Left kidney (tissue), 8 donors: ENCODE measurements at places on chromosomes 1 and 21. TPM values are rescaled to one million over a fixed set of nuclear protein-coding genes. Genes with fewer than 3 reads are reported as not detected.

DNA sequence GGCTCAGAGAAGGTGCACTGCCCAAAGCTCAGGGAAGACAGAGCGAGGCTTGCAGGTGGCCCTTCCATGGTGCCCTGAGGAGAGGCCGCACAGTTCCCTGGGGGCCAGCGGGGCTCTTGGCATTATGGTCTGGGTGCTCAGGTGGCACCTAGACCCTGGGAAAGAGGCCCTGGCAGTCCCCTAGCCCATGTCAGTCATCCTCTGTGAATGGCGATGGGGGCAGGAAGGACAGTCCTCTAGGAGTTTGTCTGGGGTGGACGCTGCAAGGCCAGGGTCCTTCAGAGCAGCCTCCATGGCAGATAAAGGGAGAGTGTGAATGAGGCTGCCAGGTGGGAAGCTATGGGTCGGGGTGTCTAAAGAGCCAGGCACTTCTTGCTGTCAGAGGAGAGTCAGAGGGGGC is 345.9 kb upstream of the VAMP3 start:
- no peak for DNase-seq

DNA sequence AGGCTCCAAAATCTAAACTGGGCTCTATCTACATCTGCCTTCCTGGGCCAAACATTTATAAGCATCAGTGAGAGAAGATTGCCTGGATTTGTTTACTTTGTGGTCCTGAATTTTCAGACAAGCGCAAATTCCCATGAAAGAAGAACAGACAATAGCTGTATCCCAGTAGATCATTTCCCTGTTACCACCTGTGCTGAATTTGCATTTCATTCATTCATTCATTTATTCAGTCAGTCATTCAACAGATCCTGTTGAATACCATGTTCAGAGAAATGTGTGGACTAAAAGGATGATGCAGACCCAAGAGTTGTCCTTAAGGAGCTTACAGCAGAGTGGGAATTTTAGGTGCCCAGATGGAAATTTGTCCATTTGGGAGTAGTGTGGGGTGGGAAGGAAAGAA is 2.2 kb downstream of the PGM1 start:
- no peak for DNase-seq

DNA sequence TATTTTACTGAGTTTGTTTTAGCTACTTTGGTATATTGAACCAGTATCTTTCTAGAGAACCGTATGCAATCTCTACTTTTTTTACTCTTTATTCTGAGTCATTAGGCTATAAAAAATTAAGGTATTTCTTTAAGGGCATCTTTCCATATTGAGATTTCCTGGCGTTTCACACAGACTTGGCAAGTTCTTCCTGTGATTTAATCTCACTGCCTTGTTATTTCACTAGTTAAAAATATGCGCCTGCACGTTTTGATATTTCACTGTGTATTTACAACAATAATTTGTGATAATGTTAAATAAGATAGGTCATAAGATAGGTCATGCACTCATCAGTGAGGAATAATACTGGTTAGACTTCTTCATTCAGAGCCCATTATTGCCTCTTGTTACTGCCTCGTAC is 16.2 kb upstream of the CR1L start:
- no peak for DNase-seq

DNA sequence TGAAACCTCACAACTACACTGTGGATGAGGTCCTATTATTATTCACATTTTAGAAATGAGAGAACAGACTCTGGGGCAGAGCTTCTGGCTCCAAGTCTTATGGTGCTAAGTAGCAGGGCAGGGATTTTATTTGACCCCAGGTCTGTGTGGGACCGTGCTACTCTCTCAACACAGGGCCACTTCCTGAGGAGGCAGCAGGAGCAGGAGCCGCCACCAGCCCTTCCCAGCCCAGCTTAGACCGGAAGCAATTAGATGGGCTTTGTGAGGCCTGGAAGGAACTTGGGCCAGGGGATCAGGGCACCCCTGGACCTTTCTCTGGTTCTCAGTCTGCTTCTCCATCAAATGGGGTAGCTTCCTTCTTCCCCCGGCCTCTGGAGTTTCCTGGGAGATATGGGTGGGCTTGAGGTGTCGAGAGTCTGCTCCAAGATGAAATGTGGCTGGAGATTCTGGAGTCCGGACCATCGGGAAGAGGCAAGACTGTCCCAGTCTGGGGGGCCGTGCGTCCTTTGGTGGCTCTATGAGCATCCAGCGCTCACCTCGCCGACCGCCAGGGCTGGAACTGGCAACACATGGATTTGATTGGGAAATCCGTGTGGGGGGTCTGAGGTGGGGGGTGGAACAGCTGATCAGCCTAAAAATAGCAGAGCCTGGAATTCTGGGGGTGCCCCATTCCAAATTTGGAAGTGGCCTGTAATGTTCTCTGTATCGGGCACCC is 136.8 kb downstream of the FOXD2 start:
- DNase-seq, result no peak

DNA sequence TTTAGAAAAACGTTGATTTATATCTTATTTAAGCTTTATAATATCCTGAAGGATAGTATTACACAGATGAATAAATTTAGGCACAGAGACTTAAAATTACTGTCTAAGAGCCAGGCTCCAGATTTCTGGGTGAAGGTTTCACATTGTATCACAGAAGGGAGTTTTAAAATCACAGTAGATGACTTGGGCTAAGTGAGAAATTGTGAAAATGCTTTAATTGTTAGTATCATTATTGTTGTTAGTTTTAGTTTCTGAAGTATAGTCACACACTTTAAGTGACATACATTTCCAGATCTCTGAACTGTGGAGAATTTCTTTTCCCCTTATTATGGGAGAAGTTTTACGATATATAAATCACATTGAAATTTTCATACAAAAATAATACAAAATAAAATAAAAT is 83.5 kb downstream of the NDUFS5 start:
- no peak for DNase-seq

- DNase-seq, result no peak
Observed at GRCh38 chr1:53250325-53250724, 12.0 kb upstream of the MAGOH start.

DNA sequence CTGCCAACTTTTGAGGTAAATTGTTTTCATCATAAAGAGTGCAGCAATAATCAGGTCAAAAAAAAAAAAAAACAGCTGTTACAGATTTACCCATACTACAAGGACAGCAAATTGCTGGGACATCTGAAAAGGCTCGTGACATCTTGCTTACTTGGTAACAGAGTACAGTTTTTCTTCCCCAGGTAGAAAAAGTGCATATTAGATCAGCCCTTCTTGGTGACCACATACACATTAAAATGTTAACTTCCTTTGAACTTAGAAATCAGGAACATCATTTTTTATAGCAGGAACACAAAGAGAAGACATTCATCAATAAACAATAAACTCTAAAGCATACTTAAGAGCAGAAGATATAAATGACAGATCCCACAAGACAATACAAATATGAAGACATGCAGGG is 16.1 kb downstream of the TP53BP2 start:
- no peak for DNase-seq

- no peak for DNase-seq
Observed at GRCh38 chr1:45969866-45970265, 162.6 kb downstream of the PIK3R3 start.

- DNase-seq, result no peak
Observed at GRCh38 chr21:29208682-29209059, 78.2 kb downstream of the MAP3K7CL start.

- DNase-seq, result peak; percentile 94
Observed at GRCh38 chr1:64469977-64470664, at the start of gene CACHD1. TSS of gene CACHD1 (plus strand) at chr1:64470129. CDS start at chr1:64470745, 616 bp downstream.

- no peak for DNase-seq
Observed at GRCh38 chr1:11067716-11068599, 8.1 kb upstream of the SRM start.

GRCh38 chr1:60847855-60848582 is 234.3 kb upstream of the NFIA start:
- DNase-seq, result no peak

The GOLT1A gene
- 3.5 TPM for polyA plus RNA-seq

The CFAP74 gene
- polyA plus RNA-seq, result 0.76 TPM

The TMEM52 gene
- 1.1 TPM for polyA plus RNA-seq

DNA sequence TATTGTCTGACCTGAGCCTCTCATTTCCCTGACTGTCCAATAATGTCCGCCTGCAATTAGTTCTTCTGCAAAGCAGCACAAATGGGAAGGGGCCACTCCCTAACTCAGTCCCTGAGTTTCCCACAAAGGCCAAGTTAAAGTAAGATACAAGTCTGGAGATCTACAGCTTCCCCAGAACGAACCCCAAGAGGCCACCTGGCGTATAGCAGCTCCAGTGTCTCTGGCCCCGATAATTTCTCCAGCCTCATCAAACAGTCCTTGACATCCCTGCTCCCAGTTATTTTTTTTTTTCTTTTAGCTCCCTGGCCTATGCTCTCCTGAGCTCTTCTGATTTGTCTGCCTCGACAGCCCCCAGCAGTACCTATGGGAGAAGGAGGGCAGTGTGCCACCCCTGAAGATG is 8.1 kb upstream of the ACKR1 start:
- no peak for DNase-seq

DNA sequence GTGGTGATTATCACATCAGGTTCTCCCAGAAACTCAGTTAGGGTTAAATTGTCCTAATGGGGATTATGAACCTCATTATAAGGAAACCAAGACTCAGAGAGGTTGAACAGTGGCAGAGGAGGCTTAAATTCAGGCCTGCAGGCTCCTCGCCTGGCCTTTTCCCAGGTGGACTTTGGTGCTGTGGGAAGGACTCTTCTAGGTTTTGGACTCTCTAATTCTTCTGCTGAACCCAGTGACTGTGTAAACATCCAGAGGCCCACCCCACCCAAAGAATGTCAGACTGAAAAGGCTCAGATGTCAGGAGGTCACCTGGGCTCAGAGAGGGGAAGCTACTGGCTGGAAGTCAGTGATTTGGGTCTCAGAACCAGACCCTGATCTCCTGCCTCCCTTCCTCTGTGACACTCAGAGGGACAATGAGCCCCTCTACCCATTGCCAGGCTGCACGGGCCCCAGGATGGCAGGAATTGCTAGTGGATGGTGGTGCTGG is 2.5 kb downstream of the ZNF362 start:
- no peak for DNase-seq

- DNase-seq, result no peak
Observed at GRCh38 chr21:21968810-21969209, 970.6 kb downstream of the NCAM2 start.

DNA sequence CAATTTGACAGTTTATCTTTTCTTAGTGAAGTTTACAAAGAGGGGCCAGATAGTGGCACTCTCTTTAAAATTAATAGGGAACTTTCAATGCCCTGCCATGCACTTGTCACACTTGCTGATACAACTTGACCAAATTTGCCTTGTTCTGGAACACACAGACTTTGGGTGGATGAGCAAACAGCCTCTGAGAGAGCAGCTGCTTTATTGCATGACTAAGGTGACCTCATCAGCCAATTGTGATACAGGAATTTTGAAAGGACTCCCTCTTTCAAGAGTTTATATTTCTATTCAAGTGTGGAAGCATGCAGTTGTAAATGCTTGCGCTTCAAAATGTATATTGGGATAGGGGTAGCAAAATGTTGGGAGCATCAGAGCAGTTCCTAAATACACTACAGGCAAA is 2.1 kb upstream of the RGS1 start:
- DNase-seq, result no peak

DNA sequence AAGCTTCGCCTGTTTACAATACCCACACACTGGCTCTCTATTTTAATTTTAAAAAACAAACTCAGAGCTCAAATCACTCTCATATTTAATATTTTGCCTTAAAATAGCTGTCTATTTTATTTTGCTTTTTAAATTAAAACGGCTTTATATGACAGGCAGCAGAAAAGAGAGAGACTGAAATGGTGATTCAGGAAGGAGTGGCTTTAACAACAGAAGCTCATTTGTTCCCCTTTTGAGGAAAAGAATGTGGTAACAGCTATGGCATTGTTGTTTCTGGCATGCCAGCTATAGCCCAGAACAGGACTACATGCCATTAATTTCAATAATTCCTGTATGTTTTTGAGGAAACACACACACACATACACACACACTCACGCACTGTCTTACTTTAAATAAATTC is 234.2 kb upstream of the PTBP2 start:
- no peak for DNase-seq

The CFHR3 gene
- polyA plus RNA-seq, result 0.50 TPM

DNA sequence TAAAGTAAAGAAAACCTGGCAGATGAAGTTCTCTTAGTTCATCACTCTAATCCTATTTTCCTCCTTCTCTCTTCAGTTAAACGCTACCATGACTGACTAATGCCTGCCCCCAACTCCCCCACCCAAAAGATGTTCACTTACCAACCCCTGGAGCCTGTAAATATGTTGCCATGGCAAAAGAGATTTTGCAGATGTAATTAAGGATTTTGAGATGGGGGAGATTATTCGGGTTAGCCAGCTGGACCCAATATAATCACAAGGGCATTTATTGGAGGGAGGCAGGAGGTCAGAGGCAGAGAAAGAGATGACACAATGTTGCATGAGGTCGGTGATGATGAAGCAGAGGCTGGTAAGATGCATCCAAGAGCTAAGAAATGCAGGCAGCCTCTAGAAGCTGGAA is 69.3 kb upstream of the PPP2R5A start:
- no peak for DNase-seq

The RNU11 gene
- polyA plus RNA-seq, result not detected

DNA sequence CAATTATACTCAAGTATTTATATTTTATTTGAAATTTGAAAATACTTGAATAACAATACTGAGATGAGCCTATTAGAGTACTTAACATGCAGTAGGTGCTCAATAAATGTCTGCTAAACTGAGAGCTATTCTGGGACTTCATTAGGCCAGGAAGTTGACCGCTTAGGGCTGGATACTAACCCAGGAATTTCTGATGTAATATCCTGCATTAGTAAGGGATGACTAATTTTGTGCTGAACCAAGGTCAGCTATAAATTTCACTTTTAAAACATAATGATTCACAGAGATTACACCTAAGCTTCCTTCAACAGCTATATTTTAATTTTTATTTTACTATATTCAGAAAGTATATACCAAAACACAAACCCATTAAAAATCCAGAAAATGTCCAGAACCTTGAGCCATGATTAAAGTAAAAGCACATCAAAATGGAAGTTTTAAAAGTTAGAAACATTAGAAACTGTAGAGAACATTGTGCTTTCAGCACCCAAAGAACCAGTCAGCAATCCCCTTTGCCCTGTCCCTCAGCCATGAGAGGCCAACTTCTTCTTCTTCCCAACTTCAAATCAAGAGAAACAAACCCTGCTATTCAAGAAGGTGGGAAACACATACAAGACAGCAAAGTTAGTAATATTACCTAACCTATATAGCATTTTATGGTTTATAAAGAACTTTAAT is 35.4 kb downstream of the WNT2B start:
- no peak for DNase-seq

DNA sequence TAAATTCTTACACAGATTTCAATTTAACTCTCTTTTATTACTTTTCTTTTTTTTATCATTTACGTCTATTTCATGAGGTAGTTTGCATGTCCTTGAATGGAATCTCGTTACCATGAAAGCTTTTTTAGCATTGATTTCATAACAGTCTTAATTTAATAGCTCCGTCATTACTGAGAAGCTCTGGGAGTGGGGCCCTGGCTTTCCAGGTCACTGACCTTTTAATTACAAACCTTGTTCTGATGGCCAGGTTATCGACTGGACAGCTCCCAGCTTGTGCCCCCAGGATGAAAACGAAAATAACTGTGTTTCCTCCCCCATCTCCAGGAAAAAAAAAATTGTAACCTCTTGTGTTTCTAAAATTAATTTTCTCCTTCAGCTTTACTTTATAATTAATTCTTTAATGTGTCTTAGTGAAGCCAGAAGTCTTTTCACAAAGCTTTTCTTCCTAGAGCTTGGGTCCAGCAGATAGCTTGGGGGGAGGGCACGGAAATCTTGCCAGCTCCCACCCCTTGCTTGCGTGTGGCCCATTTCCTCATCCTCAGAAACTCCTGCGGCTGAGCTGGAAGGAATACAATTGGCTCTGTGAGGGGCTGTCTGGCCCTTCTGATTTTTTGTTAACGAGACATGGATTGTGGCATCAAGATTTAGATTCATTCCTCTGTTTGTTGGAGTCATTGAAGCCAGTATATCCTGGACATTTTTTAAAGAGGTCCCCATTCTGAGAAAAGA is 65.7 kb downstream of the PEX14 start:
- DNase-seq, result no peak
